Mesenteric fat pad (tissue), 1 donor: ENCODE measurements at places on chromosomes 6 and 20.

- no peak for DNase-seq
Observed at GRCh38 chr6:115001731-115002350, 659.0 kb upstream of the HS3ST5 start.

DNA sequence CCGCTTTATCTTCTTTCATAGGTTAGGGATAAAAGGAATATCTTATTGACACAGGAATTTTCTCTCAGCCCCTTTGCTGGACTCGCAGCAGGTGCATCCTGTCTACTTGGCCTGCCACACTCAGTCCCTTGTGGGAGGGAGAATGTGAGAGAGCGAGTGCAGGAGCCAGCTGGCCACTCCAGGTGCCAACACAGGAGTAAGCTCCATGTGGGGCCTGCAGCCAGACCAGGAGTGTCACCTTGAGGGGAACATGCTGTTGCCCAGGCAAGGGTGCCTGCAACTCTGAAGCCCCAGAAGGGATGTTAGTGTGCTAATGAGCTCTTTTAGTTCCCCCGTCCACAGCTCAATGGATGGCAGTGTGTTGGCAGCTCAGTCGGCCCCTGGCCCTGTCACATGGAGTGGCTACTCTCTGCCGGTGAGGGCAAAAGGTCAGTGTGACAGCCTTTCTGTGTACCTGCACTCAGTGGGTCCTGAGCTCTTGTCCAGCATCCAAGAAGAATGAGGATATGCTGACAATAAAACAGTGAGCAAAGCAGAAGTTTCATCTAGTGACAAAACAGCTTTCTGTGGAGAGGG is 57.1 kb downstream of the CRYBG1 start:
- DNase-seq, result no peak

GRCh38 chr6:43636308-43636659 is 644 bp downstream of the MAD2L1BP start:
- no peak for DNase-seq

- DNase-seq, result no peak
Observed at GRCh38 chr6:78623554-78623953, 243.8 kb upstream of the IRAK1BP1 start.

DNA sequence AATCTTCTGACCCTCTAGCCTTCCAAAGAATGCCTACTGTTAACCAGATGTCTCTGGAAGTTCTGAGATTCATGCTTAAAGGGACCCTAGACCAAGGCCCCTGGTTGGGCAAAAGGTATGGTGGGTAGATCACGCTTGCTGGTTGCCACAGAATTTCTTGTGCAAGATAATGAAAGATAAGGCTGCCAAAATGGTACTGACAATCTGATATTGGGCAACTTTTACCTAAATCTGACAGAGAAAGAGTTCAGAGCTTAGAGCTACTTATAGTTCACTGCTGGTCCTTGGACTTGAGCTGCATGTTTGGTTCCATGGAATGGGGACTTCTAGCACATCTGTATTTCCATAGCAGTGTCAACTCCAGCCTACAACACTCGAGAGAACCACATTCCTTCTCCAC is 12.0 kb downstream of the DEFB114 start:
- DNase-seq, result no peak

DNA sequence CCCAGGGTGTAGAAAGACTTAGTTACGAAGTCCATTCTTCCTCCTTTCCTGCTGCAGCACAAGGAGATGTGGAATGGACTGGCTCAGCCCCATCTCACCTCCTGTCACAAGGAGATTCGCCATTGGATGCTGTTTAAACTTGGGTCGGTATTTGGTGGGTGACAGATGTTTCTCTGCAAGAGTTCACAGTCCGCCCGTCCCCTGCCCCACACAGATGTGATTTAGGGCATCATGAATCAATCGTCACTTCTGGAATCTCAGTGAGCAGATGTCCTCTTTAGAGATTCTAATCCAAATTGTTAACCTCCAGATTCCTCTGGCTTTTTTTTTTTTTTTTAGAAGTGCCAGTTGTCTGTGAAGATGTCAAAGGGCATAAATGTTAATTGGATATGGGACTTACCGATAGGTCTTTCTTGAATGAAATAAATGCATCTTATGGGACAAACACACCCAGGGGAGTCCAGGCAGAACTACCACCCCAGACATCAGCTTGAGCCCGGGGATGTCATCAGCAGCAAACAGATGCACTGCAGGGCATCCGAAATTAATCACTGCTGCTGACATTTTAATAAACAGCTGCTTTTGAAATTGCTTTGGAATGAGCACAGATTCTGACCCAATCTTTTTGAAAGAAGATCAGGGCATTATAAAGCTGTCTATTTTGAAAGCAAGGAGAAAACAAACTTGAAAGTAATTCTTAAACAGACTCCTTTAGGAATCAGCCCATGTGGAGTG is 117.6 kb upstream of the CDH4 start:
- no peak for DNase-seq

DNA sequence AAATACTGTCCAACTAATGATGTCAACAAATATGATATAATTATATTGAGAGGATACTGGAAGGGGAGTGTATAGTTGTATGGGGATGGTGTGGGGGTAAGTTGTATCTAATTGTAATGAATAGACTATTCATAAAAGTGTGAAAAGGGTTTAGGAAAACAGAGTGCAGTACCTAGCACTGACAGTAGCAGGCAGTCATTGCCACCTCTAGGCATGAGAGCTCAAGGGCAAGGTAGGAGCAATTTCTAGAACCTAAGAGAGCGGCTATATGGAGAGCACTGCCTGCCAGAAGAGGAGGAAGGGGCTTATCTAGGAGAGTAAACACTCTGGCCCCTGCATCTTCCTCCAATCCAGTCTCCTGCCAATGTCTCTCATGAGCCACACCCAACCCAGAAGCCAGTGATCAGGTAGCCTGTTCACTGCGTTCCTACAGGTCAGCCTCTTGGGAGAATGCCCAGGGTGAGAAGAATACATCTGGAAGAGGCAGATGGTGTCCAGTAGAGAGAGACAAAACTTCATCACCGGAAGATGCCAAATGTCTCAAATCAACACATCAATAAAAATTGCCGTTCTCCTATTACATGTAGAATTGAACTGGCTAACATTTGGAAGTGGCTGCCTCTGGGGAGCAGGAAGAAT is 200.0 kb downstream of the LY86 start:
- no peak for DNase-seq

GRCh38 chr6:40474937-40475336 is 112.2 kb downstream of the LRFN2 start:
- no peak for DNase-seq
